ENCODE measurements at places on chromosomes 4 and X.

- DNase-seq: no peak
These were observed 1229.7 kb downstream of the PCDH18 start for GRCh38 chr4:136302566-136302965.

GRCh38 chr4:185378264-185378663 is 17.5 kb downstream of the LRP2BP start:
- no peak for DNase-seq

- DNase-seq: no peak
These were observed 436.6 kb downstream of the C4orf33 start for GRCh38 chr4:129532573-129532972.

- peak; percentile 73 for DNase-seq
These were observed 73.0 kb upstream of the SCOC start for GRCh38 chr4:140300271-140300970.

GRCh38 chr4:154082760-154083535 is 294.1 kb upstream of the SFRP2 start:
- no peak for DNase-seq

- no peak for DNase-seq
These were observed 11.5 kb downstream of the ANXA5 start for GRCh38 chr4:121685257-121685656.

- DNase-seq: no peak
These were observed 11.3 kb upstream of the PCYT1B start for GRCh38 chrX:24658421-24658820.

DNA sequence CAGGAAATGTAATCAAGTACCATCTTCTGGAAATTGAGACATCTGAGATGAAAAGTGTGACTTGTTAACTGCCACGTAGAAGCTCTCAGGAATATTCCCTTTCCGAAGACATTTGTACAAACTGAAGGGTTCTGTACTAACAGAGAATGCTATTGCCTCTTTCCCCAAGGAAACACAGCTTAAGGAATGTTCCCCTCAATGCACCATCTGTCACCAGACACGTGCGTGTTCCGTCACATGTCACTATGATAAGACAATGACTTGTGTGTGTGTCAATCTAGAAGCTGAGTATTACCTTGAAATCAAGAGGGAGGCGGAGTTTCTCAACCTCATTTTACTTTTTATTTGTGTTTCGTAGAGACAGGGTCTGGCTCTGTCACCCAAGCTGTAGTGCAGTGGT is 58.1 kb downstream of the DHRSX start:
- no peak for DNase-seq

DNA sequence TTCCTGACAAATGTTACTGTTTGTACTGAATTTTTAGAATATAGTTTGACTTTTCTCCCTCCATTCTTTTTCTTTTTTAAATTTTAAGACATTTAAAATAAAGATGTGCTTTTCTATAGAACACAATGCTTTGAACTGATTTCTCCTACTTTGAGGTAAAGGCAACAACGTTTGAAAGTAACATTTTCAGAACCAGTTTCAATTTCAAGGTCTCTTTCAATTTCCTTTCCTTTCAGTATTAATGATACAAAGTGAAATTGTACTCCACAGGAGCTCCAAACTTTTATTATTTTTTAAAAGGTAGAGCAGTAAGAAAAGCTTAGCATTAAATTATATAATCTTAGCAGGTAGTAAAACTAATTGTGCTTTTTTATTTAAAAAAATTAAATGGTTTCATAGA is 54.9 kb downstream of the NDST4 start:
- DNase-seq: no peak

- DNase-seq: no peak
These were observed 31.3 kb downstream of the HAND2 start for GRCh38 chr4:173498771-173499170.

DNA sequence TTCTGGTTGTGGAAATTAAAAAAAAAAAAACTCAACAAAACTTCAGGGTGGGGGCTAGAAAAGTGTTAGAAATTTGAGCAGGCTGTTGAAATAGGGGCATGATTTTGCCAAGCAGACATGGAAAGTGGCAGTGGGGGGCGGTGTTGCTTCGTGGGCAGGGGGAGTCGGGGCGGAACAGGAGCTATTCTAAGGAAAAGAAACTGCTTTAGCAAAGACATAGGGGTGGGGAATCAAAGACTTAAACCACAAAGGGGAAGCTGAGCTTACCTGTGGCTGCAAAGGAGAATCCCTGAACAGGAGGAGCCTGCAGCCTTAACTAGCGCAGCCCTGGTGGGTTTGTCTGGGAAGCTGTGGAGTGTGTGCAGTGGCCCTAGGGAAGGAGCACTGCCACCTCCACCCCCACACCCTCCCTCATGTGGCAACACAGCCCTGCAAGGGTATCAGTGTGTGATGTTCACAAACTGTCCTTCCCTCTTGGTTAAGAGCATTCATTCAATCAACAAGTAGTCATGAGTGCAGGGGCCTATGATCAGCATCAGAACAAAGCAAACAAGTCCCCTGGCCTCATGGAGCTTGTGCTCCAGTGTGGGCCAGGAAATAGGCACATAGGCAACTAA is 20.5 kb downstream of the SEL1L3 start:
- no peak for DNase-seq

All from HS-27A (cell line).